Sigmoid colon (tissue), 7 donors: ENCODE measurements at places on chromosomes 1 and 21. TPM values are rescaled to one million over a fixed set of nuclear protein-coding genes. Genes with fewer than 3 reads are reported as not detected.

CHI3L2 gene
- polyA plus RNA-seq = not detected

PCP4 gene
- polyA plus RNA-seq = 6.2 TPM

KDM1A gene
- 24.0 TPM for polyA plus RNA-seq

DNA sequence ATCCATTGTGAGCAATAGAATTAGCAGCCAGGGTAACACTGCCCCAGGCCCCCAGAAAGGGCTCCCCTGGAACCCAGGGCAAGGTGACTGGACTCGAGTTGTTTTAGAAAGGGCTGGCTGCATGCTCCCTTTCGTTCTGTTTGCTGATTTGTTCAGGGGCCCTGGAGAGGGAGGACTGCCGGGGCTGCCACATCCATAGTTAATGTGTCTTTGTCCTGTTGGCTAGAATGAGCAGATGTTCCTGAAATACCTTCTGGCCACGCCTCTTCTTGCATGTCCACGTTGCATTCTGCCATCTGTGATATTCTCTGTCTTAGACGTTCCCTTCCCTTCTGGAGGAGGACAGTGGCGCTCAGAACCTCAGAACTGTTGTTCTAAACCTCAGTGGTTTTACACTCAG lies 118.8 kb downstream of the AJAP1 start:
- DNase-seq = no peak

GRCh38 chr1:54950006-54950368 lies 30.4 kb upstream of the TMEM61 start:
- DNase-seq = no peak

DNA sequence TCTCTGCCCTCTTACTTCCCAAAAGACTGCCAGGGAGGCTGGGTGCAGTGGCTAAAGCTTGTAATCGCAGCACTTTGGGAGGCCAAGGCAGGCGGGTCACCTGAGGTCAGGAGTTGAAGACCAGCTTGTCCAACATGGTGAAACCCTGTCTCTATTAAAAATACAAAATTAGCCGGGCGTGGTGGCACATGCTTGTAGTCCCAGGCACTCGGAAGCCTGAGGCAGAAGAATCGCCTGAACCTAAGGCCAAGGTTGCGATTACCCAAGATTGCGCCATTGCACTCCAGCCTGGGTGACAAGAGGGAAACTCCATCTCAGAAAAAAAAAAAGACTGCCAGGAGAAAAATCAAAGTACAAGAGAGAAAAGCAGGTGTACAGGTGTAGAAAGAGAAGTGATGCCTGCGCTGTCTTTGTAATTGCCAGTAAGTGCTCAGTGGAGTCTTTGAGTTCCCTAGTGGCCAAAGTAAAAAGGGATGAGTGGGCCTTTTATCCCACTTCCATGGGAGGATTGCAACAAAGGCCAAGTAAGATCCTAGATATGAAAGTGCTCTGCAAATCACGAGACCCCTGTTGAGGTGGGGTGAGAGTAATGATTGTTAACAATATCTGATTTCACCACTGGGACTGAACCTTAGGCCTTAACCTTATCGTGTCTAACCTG lies 94.7 kb upstream of the WNT4 start:
- no peak for DNase-seq

DNA sequence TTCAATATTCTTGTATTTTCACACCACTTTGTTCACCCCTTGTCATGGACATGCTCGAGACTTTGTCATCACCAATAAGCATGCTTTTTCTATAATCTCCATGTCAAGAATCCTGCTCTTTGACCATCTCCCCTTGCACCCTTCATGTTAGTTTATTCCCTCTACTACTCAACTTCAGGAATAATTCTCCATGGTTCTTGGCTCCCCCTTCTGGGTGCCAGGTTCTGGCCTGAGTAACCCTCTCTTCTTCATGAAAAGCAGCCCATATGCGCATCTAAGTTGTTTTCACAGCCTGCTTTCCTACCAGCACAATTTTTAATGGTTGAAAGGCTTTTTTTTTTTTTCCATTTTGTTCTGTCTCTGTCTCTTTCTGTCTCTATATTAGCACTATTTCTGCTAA lies 160.7 kb downstream of the LEPR start:
- DNase-seq = no peak

- peak; percentile 41 for DNase-seq
Observed at GRCh38 chr1:32877211-32878110, 6.7 kb upstream of the FNDC5 start.

- DNase-seq = no peak
Observed at GRCh38 chr1:207921321-207921720, 10.4 kb upstream of the CD34 start.

DNA sequence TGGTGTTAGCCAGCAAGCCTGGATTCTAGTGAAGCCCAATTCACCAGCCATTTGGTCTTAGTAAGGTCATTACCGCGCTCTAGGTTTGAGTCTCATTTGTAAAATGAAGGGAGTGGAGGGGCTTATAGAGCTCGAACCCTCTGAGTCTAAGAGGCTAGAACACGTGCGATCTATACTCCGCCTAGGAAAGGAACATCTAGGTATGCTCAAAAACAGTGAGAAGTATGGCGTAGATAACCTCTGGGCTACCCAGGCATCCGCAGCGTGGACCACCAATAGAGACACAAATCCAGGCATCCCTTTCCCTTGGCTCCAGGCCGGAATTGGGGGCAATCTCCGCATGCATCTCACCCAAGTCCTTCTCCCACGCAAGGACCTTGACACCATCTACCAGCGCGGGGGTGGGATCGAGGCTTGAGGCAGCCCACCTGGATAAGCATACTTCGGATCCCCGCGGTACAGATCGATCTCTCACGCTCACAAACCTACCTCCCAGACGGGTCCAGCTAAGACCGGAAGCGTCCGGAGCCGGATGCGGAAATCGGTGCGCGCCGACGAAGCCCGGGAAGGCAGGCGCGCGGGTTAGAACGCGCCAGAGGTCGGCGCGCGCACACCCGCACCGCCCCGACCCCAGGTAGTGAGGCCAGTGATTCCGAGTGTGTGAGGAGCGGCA lies at the start of gene METTL25B:
METTL25B (plus strand) TSS at position 544 of the 673 bp plus-strand sequence. CDS start 636 bp downstream, outside the sequence.
- peak; percentile 91 for DNase-seq

DNA sequence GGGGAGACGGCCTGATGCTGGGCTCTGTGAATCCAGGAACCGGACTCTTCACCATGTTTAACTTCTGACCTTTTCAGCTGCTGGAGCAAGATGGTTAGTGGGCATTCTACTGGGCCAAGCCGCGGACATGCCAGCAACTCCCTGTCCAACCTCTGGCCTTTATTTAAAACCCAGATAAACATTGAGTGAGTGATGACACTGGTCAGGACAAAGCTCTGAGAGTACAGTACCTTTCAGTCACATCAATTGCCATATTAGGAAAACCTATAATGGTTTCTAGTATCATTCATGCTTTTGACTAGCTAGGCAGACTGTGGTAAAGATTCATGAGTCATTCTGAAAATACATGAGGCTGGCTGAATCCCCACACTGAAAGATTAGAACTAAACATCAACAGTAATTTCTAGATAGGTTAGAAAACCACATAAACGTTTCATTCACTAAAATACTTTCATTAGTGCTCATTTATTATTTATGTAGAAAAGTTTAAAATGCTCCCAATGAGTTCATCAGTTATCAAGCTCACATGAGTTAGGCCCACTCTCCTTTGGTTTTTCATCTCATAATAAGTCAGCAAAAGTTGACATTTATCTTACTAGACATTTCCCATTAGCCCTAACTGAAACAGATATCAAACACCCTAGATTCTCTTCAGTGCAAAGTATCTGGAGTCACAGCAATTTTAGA lies 7.1 kb upstream of the ACTA1 start:
- no peak for DNase-seq

GRCh38 chr1:192610112-192610889 lies 25.6 kb upstream of the RGS13 start:
- no peak for DNase-seq
